ENCODE measurements at places on chromosomes 4 and X.

DNA sequence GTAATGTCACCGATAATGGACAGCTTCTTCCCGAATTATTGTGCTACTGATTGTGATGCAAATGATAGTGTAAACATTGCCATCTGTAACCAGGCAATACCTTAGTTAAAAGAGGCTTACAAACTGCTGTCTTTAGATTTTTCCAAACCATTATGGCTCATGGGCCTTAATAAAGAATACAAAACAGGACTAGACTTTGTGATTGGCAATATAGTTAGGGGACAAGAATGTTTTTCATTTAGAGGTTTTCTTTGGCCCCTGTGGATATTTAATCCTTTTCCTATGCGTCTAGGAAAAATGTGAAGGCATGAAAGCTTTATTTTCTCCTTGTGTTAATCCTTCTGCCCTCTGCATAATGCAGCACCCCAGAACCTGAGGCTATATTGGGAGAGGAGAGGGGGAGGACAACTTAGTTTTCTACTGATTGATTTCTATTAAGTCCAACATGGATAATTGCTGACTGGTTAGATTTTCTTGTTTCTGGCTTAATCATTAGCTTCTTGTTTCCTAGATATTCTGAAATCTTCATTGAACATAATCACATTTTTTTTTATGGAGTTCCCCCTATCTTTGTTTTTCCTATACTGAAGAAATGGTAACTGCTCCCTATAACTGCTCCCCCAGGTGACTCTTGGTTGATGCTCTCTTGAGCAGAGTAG lies 1.9 kb downstream of the PRPS1 start:
- no peak for DNase-seq

DNA sequence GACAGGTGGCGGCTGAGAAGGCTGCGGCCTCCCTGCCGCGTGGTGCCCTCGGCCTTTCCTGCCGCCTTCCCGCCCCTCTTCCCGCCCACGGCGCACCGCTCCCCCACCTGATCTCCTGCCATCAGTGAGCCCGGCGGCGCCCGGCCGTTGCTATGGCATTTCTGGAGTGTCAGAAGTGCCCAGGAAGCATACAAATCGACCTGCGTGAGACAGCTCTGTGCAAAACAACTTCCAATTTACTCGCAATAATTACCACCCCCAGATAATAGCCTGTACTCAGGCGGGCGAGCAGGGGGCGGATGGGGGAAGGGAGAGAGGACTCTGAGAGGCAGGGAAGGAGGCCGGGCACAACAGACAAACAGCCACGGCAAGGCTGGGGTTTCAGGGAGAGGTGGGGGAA lies 16.6 kb upstream of the ERCC6L start:
- DNase-seq: peak; percentile 78

- DNase-seq: peak; percentile 78
These were observed 2.2 kb downstream of the PLXNB3 start for GRCh38 chrX:153766098-153766817.

DNA sequence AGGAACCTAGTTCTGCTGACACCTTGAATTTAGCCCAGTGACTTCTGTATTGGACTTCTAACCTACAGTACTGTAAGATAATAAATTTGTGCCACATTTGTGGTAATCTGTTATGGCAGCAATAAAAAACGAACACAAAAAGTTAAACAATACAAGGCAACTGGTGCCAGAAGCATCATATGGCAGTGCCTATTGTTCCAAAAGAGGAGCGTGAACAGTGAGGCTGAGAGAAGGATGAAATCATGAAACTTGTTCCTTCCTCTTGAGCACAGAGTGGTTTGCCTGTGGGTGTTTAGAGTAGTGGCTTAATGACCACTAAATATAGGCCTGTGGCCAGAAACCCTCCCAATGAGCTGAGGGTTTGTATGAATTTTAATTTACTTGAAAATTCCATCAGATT lies 69.7 kb upstream of the PGRMC2 start:
- DNase-seq: no peak

GRCh38 chrX:151393514-151393913 lies 3.5 kb upstream of the VMA21 start:
- peak; percentile 0 for DNase-seq

- DNase-seq: no peak
These were observed 12.6 kb downstream of the ELF4 start for GRCh38 chrX:130097507-130098209.

DNA sequence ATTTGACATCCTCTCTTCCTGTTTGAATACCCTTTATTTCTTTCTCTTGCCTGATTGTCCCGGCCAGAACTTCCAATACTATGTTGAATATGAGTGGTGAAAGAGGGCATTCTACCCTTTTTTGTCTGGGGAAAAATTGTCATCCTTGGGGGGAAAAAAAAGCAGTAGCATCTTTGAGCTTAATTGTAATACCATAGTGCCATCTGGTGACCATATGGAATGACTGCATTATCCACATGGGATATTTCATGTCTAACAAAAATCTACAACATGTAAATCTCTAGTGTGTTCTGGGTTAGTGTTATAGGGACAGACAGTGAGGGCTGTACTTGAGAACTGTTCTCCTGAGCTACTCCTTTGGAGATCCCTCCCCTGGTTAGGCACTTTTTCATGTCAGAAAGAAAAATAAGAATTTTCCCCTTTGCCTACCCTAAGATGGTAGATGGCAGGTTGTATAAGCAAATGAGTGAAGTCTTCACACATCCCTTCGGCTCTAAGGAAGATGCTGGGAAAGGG lies 26.0 kb downstream of the CAPN6 start:
- DNase-seq: peak; percentile 69

DNA sequence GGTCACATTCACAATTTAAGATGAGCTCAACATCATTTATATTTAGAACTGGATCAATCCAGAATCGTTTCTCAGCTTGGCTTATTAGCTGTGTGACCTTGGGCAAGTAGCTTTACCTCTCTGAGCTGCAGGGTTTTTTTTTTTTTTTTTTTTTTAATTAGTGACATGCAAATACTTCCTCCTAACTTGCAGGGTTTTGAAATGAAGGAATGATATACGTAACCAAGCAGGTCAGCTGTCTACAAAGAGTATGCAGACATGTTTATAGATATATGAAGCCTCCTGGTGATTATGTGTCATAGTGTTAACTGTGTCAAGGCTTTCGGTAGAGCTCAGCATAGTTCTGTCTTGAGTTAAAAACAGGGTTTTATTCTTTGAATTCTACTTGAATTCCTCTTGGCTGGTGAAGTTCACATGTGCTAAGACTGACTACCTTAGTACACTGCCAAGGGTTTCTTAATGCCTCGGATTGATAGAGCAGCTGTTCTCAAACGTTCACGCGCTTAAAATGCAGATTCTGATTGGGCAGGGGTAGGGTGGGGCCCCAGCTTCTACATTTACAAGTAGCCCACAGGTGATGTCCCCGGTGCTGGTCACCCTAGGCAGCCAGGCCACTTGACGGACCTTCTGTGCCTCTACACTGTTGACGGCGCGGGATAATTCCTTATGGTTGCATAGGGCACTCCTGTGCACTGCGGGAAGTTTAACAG lies 654 bp upstream of the STS start:
- DNase-seq: peak; percentile 16

DNA sequence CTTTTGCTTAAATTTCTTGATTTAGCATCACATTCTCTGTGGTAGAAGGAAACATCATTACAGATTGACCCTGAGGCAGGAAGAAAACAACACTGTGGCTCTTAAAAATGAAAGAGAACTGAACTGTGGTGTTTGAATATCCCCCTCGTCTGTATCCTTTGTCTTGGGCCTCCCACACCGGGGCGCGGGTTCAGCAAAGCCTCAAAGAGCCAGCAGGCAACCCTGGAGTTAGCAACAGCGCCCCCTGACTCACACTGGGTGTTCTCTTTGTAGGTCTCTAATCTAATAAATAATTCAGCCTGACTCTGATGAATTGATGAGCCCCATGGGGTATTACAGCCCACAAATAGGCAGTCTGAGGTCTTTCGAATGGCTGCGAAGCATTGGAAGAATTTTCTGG lies 46.1 kb upstream of the CTSO start:
- DNase-seq: peak; percentile 19

- no peak for DNase-seq
These were observed 208.1 kb upstream of the TET2 start for GRCh38 chr4:104938624-104939023.

DNA sequence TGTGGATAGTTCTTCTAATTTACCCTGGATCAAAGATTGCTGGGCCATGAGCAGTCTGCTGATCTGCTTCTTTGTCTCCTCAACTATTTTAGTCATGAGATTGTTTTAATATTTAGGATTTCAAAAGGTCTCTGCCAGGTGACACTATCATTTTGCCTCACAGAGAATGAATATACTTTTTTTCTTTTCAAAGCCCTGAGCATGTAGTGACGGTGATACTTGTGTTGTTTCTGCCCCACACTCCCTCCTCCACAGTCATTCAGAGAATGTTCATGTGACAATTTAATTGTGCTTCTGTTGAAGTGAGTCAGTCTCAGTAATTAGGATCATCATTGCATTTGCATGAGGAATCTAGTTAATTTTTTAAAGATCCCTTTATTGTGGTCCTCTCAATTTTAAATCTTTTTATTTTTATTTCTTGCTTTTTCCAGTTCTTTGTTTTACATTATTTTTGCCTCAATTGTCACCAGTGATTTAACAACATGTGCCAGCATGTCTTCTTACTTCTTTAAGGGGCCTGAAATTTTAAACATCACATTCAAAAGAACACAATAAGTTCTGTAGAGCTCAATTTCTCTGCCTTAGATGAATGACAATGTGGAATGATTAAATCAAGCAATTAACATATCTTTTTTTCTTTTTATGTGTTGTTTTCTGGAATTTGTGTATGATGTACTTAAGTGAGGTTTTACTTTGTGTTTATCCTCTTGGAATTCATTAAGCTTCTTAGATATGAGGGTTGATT lies 12.3 kb downstream of the MMRN1 start:
- DNase-seq: no peak

DNA sequence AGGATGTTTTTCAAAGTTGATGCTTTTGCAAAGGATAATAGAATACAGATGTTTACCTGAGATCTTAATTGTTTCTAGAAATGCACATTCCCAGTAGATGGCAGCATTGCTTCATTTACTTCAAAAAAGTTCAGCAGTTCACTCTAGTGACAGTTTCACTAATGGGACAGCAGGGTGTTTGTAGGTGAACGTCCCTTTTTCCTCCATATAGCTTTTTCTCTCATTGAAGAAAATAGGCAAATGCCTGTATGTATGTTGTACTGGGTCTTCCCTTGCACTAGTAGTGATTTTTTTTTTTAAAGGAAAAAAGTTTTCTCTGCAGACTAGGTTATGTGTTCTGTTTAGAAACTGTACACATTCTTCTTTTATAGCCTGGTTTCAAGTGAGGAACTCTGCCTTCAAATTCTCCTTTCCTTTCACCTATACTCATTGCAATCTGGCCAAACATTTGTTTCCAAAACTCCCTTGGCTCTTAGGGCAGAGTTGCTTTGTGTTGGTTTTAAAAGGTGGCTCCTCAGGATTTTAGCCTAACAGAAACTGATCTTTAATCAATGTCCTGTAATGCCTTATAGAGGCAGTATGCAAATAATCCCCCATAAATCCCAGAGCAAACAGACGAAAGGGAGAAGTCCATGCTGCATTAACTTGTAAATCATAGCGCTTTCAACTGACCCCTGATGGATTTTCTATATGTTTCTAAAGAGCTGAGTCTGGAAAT lies 86.3 kb downstream of the EGF start:
- peak; percentile 88 for DNase-seq

DNA sequence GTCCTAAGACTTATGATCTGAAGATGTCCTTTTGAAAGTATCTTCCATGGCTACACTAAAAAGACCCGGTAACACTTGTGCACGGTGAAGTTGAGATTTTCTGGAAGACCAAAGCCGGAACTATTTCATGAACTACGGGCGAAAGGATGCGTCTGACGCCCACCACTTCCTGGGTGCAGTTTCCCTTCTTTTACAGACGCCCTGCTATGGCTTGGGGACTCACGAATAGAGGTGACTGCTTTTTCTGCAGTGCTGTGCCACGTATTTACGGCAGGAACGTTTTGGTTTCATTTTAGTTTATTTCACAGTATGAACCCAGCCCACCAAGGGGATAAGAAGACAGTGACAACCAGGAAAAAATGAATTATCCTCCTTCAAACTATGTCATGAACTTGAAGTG lies 180.4 kb downstream of the AFAP1 start:
- DNase-seq: no peak

DNA sequence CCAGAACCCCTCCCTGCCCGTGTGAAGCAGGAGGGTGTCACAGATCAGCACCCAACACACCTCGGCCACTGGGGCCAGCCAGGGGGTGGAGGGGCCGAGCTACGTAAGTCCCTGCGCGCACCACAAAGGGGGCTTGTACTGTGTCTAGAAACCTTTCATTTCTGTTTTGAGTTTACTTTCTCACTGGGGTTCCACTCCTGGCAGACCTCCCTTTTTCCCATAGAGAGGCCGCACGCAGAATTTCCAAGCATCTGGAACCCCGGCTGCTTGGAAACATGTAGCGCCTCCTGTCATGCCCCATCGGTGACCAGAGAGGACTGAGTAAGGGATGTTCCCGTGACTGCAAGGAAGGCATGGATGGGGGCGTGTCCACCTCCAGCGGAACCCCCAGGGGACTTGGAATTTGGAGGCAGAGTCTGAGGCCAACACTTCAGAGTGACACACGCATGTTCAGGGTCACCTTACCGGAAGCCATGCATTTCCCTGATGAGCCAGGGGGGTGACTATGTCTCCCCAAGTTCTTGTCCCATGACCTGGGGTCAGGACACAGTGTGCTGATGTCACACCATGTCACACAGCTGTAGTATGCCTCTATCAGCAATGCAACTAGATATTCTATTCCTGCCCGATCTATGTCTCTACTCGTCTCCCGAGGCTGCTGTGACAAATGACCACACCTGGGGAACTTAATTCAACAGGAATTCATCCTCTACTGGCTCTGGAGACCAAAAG lies 105.3 kb downstream of the DHRSX start:
- no peak for DNase-seq

GRCh38 chrX:153438532-153438931 lies 7.3 kb downstream of the TREX2 start:
- DNase-seq: peak; percentile 49

DNA sequence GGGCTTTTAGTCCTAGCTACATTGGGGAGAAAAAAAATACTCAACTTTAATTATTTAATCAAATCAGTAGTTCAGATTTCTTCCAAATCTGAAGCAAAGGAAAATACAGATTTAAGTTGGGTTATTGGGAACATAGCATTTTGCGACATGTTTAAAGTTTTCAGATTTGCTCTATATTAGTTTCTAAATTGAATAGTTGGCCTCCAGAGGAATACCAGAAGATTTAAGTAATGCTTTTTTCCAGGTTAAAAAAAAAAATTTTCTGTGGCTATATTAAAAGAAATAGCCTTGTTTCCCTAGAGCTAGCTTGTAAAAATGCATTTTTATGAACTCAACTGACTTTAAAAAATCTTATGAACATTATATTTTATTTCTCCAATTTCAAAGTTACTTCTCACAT lies 115.9 kb downstream of the DDX53 start:
- no peak for DNase-seq

GRCh38 chrX:9135901-9136510 lies 102.1 kb upstream of the FAM9B start:
- no peak for DNase-seq

- no peak for DNase-seq
These were observed 64.9 kb upstream of the PSAPL1 start for GRCh38 chr4:7499661-7500060.

DNA sequence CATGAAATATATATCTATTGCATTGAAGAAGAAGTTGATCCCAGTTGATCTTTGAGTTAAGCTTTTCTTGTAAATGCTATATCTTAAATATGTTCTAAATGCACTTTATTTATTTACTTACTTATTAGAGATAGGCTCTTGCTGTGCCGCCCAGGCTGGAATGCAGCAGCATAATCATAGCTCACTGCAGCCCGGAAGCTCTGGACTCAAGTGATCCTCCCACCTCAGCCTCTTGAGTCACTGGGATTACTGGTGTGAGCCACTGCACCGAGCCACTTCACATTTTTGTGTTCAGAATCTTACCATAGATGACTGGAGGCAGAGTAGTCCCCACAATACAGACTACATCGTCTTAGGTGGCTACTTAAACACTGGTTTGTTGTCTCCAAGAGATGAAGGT lies 324.3 kb upstream of the SLIT2 start:
- DNase-seq: no peak

Measured in brain (organoid and tissue), 16 donors.